ENCODE measurements at places on chromosomes 13 and 19.

- DNase-seq, result no peak
Measured at GRCh38 chr19:11685676-11686650, 52.8 kb downstream of the ZNF823 start.

DNA sequence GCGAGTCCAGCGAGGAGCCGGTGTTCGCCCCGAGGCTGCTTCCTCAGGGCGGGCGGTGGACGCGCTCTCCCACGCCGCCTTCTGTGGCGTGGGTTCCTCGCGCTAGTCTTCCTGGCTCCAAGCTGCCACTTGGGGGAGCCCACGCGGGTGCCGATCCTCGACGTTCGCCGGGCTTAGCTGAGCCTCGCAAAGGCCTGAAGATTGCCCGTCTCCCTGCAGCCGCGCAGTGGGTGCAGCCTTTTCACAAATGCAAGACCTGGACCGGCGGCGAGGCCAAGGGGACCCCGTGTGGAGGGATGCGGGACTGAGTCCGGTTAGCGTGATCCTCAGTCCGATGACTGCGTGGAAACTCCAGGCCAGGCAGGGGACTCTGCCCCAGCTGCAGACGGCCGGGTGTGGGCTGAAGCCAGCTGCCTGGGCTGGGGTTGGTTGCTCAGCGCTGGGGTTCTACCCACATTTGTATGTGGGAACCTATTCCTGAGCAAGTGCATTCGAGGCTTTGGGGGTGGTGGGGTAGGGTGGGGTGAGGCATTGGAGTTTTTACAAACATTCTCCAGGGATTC lies 16.6 kb upstream of the LRP3 start:
- DNase-seq, result no peak

DNA sequence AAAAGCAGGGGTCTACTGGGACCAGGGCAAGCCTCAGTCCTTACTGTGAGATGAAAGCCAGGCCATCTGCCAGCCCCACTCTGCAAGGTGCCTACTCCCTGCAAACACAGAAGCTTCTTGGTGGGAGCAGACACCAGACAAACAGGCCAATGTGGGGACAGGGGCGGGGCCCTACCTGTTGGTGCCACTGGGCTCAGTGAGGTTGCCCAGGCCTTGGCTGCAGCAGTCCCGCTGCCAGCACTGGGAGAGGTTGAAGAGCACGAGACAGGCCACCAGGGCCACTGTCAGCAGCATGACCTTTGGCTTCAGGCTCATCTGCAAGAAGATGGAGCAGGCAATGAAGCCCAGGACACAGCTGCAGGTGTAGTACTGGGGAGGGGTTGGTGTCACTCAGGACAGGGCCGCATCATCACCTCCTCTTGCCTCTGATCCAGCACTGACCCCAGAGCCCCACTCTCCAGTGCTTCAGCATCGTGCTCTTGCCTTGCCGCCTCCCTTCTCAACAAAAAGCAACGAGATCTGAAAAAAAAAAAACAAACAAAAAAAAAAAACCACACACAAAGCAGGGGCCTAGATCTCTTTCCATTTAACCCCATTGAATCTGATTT lies 72.6 kb downstream of the NBEA start:
- no peak for DNase-seq

GRCh38 chr19:1026783-1027649 lies 608 bp downstream of the CNN2 start:
- DNase-seq, result no peak

DNA sequence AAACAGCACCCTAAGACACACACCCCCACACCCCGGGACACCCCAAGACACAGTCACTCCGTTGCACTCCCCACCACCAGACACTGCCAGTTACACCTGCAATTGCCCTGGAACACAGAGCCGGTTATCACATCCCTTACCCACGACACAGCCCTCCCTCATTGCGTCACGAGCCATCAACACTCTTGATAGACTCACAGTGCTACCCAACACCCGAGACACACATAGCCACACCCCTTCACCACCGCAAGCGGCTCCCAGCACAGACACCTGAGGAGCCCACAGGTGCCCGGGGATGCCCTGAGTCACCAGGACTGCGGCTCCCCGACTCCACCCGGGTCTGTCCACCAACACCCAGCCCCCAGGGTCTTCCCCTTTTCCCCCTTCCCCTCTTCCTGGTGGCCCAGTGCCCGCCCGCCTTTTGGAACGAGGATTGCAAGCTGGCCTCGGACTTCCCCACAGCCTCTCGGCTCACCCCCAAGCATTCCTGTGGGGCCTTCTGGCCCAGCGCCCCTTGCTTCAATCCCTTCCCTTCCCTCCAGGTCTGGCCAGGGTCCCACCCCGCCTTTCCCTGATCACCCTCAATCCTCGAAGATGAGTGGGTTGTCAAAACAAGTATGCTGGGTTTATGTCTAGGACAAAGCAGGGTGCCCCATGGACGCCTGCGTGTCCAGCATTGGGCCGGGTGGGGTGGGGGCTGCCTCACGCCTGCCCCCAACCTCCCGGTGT lies 1.7 kb upstream of the PTGER1 start:
- DNase-seq, result no peak

GRCh38 chr13:48125794-48126228 lies 30.9 kb upstream of the MED4 start:
- no peak for DNase-seq

DNA sequence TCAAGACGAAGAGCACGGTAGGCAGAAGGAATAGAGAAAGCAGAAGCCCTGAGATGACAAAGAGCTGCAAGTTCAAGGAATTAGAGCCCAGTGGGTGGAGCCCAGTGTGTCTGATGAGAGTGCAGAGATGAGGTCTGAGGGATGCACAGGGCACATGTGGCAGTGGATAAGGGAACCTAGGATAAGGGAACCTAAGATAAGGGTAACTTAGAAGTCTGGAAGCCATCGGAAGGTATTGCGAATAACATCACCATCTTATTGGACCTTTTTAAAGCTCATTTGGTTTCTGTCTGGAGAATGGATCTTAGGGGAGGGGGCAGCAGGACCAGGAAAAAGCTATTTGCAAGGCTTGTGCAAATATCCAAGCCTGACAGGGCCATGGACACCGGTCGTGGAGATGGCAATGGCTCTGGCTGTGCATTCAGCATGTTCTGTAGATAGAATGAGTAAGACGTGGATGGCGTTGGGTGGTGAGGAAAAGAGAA lies 1.3 kb downstream of the FPR3 start:
- no peak for DNase-seq

DNA sequence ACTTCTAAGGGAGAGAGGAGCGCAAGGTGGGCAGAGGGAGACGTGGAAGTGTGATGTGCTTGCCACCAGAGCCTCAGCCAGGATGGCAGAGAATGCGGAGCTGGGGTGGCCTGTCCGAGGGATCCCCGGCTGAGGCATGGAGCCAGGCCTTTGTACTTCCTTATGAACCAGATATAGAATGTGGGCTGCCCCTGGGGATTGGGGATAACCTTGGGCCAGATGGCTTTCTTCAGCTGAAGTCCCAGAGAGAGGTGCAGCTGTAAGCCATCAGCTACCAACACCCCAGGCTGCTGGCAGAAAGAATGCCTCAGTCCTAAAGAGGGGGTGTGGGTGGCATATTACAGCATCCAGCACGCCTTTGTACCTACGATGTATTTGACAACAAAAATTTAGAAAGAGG lies 25.5 kb upstream of the FBXO17 start:
- peak; percentile 60 for DNase-seq
